ENCODE measurements at places on chromosomes 2 and 18.

- DNase-seq = no peak
These were observed 50.7 kb downstream of the IL1R2 start for GRCh38 chr2:102042196-102043081.

GRCh38 chr18:43571078-43571689 lies 293.9 kb upstream of the SYT4 start:
- peak; percentile 17 for DNase-seq

DNA sequence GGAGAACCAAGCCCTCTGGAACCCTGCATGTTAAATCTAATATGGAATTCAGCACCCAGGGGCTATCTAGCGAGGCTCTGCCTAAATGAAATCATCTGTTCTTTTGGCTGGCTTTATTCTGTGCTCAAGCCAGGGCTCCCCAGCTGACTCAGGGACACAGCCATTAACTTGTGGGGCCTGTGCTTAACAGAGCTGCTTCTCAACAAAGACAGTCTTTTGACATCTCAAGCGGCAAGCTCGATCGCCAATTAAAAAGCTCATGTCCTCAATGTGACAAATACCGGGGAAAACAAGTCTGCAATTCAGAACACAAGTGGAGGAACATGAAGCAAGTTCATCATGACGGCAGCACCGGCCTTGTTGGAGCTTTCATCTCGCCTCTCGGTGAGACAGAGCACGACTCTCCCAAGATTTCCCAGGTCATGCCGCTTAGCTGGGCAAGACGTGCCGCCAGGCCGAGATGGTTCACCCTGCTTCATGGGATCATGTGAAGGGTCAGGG lies 64.9 kb downstream of the KLHL29 start:
- DNase-seq = no peak

DNA sequence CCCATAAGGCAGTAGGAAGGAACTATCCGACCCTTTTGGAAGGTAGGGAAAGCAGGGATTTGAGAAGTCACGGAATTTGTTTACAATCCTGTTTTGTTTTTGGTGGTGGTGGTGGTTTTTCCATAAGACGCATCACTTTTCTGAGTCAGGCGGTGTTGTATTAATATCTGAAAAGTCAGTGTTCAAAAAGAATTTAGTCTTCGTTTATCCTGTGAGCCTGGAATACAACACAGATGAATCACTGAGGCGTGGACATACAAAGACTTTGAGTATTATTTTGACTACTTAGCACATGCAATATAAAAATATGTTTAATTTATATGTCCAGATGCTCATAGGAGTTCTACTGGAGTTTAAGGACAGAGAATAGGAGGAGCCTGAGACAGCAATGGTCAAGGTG lies 785 bp downstream of the ZNF892 start:
- DNase-seq = no peak

GRCh38 chr2:95036596-95037383 lies 11.3 kb downstream of the MAL start:
- DNase-seq = no peak

- no peak for DNase-seq
These were observed 464.0 kb downstream of the FBXO15 start for GRCh38 chr18:73683409-73684238.

GRCh38 chr18:79632765-79633164 lies 46.8 kb upstream of the CTDP1 start:
- no peak for DNase-seq

GRCh38 chr2:201191132-201191875 lies 8.4 kb downstream of the CASP10 start:
- DNase-seq = no peak

DNA sequence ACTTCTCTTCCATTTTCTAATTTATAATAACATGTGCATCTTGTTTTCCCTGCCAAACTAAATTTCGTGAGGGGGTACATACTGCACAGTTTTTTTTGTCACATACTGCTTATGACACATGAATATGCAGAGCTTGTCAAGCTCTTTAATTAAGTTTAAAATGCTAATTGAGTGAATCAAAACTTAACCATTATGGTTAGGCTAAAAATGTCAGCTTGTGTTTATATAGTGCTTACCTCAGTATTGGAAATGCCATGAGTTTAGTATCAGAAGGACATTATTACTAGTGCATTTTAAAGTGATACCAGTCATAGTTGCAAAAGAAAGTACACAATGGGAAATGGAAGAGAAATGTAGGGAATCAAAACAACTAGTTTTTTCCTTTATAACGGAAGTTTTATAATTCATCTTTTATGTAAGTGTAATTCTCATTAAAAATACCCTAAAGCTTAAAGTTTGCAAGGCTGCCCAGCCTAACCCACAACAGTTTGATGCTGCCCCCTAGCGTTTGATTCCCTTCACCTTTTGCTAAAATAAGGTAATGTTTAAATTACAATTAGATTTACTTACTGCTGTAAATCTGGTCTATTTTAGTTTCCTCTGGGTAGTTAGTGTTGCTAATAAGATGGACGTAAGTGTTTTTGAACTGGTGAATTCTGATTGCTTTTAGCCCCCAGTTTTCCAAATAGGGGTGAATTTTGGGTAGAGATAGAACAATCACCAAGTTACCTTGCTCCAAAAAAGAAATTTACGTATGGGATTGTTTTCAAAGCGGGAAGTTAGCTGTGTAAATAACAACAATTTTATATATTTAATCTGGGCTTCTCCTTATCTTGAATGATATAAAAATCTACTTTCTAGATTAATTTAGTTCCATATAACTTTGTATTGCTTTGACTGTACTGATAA lies 3.2 kb downstream of the SLC39A10 start:
- DNase-seq = peak; percentile 83

DNA sequence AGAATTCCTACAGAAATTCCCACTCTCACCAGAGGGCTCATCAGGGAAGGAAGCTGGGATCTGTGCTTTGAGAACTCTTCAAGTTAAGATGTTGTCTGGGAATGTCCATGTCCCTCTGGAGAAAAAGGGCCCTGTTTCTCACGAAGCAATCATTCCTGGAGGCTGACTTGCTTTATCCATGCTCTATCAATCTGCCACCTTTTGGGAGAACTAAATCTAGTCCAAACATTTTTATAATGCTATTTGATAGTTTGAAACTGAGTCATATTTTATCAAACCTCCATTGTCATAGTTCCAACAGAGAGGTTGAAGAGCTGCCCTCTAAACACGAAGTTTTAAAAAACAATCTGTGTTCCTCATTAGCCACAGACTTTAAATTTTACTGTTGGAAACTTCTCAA lies 219.2 kb downstream of the MTX2 start:
- DNase-seq = no peak

- no peak for DNase-seq
These were observed 193.3 kb upstream of the VWC2L start for GRCh38 chr2:214217599-214217998.

GRCh38 chr2:2134037-2134436 lies 197.0 kb downstream of the MYT1L start:
- DNase-seq = no peak

DNA sequence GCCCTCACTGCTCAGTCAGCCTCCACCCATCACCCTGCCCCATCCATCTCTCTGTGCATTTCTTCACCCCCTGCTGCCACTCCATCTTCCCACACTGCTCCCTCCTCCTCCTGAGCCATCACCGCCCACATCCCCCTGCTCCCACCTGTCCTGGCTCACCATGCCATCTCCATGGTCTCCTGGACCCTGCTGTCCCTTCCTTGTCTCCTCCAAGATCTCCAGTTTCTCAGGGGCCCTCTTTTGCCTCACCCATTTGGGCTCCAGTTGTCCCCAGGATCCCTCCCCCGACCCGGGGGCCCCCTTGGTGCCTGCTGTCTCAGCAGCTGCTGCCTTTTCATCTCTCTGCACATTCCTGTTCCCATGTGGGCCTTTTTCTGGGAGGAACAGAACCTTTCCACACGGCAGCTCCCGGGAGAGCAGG lies 10.6 kb downstream of the SPEG start:
- no peak for DNase-seq

DNA sequence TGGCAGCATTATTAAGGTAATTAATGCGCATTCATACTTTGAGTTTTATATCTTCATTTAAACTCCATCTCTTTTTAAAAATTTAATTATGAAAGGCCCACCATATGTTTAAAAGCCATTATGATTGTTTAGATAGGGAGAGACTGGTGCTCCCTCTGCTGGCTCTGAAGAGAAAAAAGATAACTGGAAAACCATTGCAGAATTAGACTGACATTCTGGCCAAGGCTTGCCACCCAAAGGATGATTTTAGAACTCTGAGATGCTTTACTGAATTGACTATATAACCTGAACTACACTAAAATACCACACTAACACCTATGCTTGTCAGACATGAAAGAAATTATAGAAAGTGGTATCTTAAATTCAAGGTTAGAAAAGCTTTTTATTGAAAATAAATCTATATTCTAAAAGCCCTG lies 127.6 kb upstream of the SPOPL start:
- DNase-seq = no peak

DNA sequence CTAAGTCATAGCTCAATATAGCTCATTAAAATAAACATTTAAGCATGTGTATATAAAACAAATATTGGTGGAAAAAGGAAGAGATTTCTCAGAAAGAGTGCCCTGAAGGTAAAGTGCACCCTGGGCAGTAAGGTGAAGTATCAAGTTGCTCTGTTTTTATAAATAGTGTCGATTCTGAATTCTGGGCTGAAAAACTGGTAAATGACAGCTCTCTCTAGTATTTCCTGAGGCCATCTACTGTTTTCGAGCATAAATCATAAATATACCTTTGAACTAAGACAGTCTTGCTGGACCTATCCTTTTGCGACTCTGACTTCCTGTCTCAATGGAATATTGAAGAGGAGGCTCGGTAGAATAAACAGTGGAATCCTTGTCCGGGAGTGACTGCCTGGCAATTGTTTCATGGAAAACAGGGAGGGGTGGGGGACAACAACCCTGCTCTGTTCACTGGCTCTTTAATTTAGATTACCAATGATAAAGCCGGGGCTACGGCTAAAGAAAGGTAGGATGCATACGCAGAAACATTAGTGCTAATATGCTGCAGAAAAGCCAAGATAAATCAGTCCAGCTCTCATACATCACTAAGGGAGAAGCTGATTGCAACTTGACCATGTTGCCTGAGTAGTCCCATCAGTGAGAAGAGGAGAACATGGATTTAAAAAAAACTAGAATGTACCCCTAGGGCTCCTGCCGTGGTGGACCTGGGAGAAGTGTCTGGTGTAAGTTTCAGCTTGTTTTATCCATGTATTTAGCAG lies 124.1 kb downstream of the RAPGEF4 start:
- no peak for DNase-seq

- no peak for DNase-seq
These were observed 422.8 kb downstream of the SETBP1 start for GRCh38 chr18:45103319-45104048.

DNA sequence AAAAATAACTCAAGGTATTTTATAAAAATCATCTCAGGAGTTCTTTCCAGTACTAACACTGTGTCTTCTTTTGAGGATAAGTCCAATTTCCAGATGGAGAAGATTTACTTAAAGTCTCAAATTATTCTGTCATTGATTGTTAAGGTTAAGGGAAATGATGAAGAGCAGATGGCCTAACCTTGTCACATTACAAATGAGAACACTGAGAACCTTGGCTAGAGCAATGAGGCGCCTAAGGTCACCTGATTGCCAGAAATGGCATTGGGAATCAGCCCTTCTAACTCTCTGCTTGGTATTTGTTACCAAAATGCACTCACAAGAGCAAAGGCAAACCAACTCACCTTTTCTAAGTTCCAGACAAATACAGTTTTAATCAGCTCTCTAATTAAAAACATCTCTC lies 835.1 kb downstream of the RNF144A start:
- no peak for DNase-seq

- DNase-seq = no peak
These were observed 191.2 kb downstream of the IRS1 start for GRCh38 chr2:226608451-226608850.

DNA sequence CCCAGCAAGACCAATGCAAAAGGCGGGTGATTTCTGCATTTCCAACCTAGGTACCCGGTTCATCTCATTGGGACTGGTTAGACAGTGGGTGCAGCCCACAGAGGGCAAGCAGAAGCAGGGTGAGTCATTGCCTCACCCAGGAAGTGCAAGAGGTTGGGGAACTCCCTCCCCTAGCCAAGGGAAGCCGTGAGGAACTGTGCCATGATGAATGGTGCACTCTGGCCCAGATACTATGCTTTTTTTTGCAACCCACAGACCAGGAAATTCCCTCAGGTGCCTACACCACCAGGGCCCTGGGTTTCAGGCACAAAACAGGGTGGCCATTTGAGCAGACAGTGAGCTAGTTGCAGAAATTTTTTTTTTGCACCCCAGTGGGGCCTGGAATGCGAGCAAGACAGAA lies 662.6 kb upstream of the ACVR2A start:
- DNase-seq = peak; percentile 63

All from activated CD4-positive, alpha-beta T cell treated with anti-CD3 and anti-CD28 coated beads for 48 hours (primary cell).